Stomach (tissue), 19 donors: ENCODE measurements at places on chromosomes 5 and 9. TPM values are rescaled to one million over a fixed set of nuclear protein-coding genes. Genes with fewer than 3 reads are reported as not detected.

IL13 gene
- not detected for total RNA-seq

DNA sequence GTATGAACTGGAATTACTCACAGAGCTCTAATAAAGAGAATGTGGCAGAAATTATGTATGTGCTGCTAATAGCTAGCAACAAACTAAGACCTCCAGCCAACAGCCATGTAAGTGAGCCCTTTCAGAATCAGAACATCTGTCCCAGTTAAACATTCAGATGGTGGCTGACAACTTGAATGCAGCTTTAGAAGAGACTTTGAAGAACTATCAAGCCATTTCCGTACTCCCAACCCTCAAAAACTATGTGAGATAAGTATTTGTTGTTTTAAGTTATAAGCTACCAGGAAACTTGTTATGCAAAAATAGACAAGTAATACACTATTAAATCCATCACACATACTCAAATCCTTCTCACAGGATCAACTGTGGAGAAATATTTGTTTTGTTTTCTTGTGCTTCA lies 205.2 kb upstream of the EDIL3 start:
- H3K4me3 ChIP-seq: no peak overlapping the region
- DNase-seq: no peak
- no peaks in the 10 kb centered on the region for H3K36me3 ChIP-seq

C5orf15 gene
- total RNA-seq: 77.8 TPM

GRCh38 chr5:132386644-132387286 lies 17.3 kb downstream of the SLC22A5 start:
- H3K4me3 ChIP-seq: peak overlapping the region; percentile 6
- DNase-seq: peak; percentile 92
- peaks cover 72% of the 10 kb centered on the region for H3K4me1 ChIP-seq
- H3K36me3 ChIP-seq: no peaks in the 10 kb centered on the region
- H3K27ac ChIP-seq: peak overlapping the region; percentile 93

CDX1 gene
- not detected for total RNA-seq

SNCAIP gene
- 10.6 TPM for total RNA-seq

DNA sequence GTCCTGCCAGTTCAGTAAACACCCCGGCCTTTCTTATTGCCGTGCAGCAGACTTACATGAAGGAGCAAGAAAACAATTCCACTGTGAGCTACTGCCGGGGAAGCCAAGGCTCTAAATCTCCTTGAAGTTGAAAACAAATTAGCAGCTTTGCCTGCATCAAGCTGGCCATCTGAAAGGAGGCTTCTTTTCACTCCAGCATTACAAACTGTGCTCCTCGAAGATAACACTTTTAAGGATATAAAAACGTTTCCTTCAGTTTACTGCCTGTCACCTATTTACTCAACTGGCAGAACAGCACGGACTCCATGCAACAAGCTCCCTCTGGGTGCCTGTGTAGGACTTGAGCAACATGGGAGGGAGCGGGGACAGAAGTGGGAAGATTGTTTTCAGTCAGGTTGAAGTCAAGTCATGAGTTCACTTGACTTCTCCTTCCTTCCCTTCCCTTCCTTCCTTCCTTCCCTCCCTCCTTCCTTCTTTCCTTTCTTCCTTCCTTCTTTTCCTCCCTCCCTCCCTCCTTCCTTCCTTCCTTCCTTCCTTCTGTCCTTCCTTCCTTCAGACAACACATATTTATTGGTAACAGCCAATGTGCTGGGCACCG lies 67.4 kb downstream of the ZNF608 start:
- no peak for DNase-seq
- peaks cover 58% of the 10 kb centered on the region for H3K4me1 ChIP-seq
- H3K4me3 ChIP-seq: no peak overlapping the region
- H3K27ac ChIP-seq: peak overlapping the region; percentile 13
- no peaks in the 10 kb centered on the region for H3K27me3 ChIP-seq

C5orf58 gene
- not detected for total RNA-seq

ETF1 gene
- total RNA-seq: 119 TPM

- no peak overlapping the region for H3K4me3 ChIP-seq
- H3K27me3 ChIP-seq: no peaks in the 10 kb centered on the region
- no peaks in the 10 kb centered on the region for H3K36me3 ChIP-seq
- H3K27ac ChIP-seq: no peak overlapping the region
These were observed 207.7 kb downstream of the PDE4D start for GRCh38 chr5:59685793-59686192.

DNA sequence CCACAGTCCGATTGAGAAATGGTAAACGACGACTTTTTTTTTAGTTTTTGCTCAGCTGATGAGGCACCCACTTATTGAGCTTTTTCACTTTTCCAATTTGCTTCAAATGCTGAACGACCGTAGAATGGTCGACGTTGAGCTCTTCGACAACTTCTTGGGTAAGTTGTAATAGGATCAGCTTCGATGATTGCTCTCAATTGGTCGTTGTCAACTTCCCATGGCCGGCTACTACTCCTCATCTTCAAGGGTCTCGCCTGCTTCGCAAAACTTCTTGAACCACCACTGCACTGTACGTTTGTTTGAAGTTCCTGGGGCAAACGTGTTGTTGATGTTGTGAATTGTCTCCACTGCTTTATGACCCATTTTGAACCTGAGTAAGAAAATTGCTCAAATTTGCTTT lies 35.7 kb downstream of the NSD1 start:
- H3K4me1 ChIP-seq: peaks cover 14% of the 10 kb centered on the region
- H3K4me3 ChIP-seq: no peak overlapping the region

GRCh38 chr9:78866207-78867132 lies 569.5 kb downstream of the PSAT1 start:
- H3K27ac ChIP-seq: no peak overlapping the region
- no peak for DNase-seq
- H3K4me1 ChIP-seq: no peaks in the 10 kb centered on the region
- no peaks in the 10 kb centered on the region for H3K36me3 ChIP-seq

PKD2L2 gene
- total RNA-seq: not detected

DNA sequence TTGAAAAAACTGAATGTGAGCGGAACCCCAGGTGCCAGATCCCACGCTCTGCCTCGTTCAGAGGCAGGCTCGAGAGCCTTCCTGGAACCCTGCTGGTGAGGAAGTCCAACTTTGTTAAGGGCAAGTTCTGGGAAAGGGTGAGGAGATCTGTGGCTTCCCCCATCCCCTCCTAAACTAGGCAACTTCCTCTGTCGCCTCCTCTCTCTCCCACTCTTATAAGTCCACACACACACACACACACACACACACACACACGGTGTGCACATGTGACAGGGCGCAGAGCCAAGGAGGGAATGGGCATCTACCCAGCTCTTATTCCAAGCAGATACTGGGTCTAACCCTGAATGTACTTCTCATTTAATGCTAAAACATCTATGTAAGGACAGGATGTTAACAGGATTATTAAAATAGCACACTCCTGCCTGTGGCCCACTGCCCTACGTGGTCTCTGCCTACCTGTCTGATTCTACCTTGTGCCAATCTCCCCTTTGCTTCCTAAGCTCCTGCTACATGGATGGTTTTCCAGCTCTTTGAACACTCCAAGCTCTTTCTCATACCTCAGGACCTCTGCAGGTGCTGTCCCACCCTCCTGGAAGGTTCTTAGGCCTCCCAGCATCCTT lies 72.4 kb upstream of the FBXW11 start:
- H3K4me3 ChIP-seq: no peak overlapping the region
- H3K27ac ChIP-seq: peak overlapping the region; percentile 34
- H3K4me1 ChIP-seq: peaks cover 5% of the 10 kb centered on the region
- H3K36me3 ChIP-seq: peaks cover 55% of the 10 kb centered on the region
- peak; percentile 44 for DNase-seq

GRCh38 chr9:83199240-83199639 lies 136.3 kb upstream of the RASEF start:
- no peak overlapping the region for H3K4me3 ChIP-seq
- no peaks in the 10 kb centered on the region for H3K4me1 ChIP-seq
- no peaks in the 10 kb centered on the region for H3K36me3 ChIP-seq
- H3K27me3 ChIP-seq: no peaks in the 10 kb centered on the region
- no peak overlapping the region for H3K27ac ChIP-seq

- no peak overlapping the region for H3K27ac ChIP-seq
- no peak for DNase-seq
- no peak overlapping the region for H3K4me3 ChIP-seq
- H3K4me1 ChIP-seq: no peaks in the 10 kb centered on the region
- H3K27me3 ChIP-seq: no peaks in the 10 kb centered on the region
- no peaks in the 10 kb centered on the region for H3K36me3 ChIP-seq
These were observed 68.1 kb downstream of the MEGF10 start for GRCh38 chr5:127358740-127359139.

- no peaks in the 10 kb centered on the region for H3K27me3 ChIP-seq
- no peak for DNase-seq
- H3K4me3 ChIP-seq: no peak overlapping the region
These were observed 4.4 kb downstream of the RABGAP1 start for GRCh38 chr9:122944960-122945888.
